ENCODE measurements at places on chromosomes 3 and 15.
A peak's percentile ranks its signal among the peaks of the same experiment; 100 is the strongest.

DNA sequence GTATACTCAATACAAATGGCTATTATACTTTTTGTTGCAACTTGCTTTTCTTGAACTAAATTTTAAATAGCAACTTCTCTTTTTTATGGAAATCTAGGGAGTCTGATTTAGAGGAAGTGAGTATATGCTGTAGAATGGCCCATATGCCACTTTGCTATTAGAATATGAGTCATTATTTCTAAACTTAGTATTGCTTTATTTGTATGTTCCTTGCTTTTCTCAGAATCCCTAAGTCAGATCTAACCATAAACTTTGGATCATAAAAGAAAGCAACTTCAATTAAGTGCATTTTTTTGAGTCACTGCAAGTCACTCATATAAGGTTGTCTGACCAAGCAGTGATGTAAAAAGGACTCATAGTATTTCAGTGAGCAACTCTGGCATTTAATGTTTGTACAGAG, 17.5 kb upstream of the SPTSSB start:
- no peak for DNase-seq

DNA sequence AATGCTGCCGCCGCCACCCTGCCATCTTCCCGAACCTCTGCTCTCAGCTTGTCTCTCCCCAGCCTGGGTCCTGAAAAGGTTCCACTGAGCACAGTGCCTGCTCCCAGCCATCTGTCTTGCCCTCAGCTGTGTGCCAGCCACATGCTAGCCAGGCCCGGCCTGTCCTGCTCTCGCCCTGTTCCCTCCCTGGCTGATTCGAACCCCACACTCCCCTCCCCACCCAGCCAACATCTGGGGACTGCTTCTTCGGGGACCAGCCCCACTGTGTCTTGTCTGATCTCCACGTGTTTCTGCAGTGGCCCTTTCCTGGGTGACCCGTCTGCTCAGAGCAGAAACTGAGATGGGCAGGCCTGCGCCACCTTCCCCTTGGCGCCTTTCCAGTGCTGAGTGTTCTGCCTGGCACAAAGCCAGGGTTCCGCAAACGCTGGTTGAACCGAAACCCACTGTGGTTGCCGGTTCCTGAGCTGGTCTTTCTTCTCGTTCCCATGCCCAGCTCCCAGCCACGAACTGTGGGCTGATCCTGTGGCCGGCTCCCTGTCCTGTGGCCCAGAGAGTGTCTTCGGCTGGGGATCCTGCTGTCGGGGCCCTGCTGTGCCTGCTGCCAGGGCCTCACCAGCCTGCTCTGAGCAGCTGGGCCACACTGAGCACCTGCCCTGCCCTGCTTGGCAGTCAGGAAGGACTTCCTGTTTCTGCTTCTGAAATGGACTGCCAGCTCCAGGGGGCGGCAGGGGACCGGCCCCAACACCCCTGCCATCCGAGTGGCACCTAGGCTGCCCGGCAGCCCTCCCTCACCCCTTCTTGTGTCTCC, 62.7 kb upstream of the KLF13 start:
- DNase-seq, result peak; percentile 61

- DNase-seq, result no peak
Observed at GRCh38 chr3:72938471-72939265, 50.8 kb downstream of the GXYLT2 start.

DNA sequence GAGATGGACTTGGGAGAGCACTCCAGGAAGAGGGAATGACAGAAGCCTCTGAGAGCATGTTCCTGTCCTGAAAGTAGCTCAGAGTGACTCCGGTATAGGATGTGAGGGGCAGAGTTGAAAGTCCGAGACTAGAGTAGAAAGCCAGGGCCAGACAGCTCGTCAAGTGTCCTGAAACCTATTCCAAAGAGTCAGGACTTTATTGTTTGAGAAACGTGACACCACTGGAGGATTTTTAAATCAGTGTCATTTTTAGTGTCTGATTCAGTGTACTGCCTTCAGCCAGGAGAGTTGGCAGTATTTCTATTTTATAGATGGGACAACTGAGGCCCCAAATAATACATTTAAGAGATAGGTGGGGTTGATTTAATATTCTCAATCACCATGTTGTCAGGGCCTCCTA, 1.6 kb upstream of the RBMS3 start:
- DNase-seq, result no peak

DNA sequence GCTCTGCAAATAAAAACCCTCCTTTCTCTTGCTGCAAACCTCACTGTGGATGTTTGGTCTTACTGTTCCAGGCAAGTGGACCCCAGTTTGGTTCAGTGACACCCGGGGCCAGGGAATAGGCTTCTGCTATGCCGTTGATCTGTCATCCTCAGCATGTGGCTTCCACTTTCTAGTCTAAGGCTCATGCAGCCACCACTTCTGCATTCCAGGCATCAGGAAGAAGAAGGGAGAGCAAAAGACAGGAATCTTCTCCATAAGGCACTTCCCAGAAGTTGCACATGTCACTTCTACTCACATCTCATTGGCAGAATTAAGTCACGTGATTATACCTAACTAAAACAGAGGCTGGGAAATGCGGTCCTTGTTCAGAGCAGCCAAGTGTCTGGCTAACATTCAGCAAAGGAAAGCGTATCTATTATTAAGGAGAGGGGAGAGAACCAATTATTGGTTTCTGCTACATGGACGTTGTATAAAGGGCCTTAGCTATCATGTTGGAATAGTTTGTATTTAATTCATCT, 173.6 kb upstream of the PFN2 start:
- DNase-seq, result no peak

- DNase-seq, result no peak
Observed at GRCh38 chr15:78098131-78098755, 5.9 kb downstream of the SH2D7 start.

DNA sequence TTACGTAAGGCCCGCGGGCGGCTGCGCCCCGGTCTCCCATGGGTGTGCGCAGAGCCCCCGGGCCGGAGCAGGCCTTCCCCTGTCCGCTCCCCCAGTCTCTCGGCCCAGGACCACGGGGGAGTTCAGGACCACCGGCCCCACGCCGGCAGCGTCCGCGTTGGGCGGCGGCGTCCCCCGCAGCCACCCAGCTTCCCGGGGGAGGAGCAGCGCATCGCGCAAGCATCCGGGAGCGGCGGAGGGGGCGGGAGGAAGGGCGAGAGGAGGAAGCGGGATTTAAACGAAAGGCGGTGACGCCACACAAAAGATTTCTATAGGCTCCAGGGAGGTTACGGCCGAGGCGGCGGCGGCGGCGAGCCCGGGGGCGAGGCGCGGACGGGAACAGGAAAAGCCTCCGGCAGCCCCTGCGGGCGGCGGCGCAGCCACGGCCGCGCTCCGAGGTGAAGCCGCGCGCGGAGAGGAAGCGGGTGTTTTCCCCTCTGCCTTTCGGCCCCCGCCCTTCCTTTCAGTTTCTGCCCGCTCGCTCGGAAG, at the start of gene TLNRD1:
TLNRD1 (plus strand) TSS at position 300 of the 528 bp plus-strand sequence. CDS start 1,349 bp downstream, outside the sequence.
- peak; percentile 68 for DNase-seq

DNA sequence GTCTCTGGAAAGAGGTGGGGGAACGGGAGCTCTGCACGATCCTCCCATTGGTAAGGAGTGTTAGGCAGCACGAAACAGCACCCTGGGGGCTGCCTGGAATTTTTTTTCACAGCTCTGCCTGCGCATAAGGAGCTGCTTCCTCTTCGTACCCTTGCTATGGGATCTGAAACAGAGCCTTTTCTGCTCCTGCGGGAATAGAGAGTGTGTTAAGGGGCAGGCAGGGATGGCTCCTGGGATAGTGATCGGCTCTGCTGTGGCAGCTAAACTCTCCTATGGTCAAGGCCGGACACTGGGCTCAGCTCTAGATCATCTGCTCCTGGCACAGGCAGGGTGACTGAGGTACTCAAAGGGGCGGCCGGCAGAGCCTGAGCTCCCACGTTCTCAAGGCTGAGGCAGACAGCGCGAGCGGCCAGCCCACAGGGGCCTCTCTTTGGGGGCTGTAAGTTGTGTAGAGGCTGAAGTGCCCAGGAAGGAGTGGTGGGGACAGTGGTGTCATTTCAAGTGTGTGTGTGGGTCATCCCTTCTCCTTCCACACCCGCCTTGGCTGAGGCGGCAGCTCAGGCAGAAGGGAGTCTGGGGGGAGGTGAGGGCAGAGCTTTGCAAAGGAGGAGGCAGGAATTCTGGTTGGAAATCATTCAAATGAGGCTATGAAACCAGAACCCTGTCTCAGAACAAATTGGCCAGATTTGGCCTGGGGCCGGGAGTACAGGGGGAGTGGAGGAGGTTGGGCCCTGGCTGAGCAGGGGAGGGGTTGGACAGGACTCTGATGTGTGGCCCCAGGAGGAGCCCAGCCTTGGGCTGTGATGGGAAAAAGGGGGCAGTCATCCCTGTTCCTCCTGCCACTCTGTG, 31.0 kb downstream of the EPHB3 start:
- no peak for DNase-seq

DNA sequence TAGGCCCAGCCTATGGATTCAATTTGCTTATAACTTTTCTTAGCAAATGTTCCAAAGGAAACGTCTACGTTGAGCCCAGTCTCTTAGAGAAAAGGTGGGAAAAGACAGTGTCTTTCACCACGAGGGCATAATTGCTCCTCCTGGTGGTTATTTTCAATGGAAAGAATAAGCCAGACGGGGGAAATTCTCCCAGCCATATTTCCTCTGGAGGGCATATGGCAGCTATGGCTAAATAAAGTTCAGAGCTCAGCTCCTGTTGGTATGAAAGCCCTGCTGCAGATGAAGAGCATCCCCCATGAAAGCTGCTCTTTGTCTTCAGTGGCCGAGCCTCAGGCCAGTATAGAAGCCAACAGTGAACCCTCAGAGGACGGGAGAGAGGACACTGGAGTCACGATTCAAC, 297.9 kb downstream of the RYR3 start:
- no peak for DNase-seq

DNA sequence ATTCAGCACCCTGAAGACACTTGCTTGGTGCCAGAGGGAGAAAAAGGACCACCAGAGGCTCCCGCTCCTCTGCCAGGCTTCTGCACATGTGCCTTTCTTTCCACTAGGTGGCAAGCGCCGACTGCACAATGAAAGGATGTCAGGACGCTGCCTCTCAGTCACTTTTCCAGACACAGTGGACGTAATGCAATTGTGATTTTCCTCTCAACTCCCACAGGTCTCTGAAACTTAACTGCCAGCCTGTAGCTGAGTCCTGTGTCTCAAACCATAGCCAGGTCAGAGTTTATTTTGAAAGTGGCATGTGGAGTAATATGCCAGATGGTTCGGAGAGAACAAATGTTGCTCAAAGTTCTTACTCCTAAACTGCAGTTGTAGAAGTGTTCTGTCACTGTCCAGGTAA, 162.9 kb downstream of the ITPR1 start:
- no peak for DNase-seq

- no peak for DNase-seq
Observed at GRCh38 chr3:170364965-170365364, 7.5 kb downstream of the SKIL start.

DNA sequence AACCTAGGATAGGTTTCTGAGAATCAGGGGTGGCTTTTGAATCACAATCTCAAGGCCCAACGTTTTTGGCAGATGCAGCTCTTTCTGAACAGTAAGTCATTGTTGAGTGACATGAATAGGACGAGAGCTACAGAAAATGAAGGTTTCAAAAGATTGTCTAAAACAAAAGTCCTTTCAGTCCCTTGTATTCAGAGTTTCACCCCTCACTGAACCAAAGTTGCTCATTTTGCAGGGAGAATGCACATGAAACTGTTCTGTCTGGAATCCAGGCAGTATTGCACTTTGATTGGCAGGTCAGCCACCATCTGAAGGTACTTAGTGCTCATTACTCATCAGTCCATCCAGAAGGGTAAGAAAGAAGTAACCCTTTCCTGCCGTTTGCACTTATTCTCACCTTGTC, 24.1 kb upstream of the RASGRP1 start:
- no peak for DNase-seq

- DNase-seq, result no peak
Observed at GRCh38 chr15:61840090-61840489, 220.2 kb downstream of the VPS13C start.

DNA sequence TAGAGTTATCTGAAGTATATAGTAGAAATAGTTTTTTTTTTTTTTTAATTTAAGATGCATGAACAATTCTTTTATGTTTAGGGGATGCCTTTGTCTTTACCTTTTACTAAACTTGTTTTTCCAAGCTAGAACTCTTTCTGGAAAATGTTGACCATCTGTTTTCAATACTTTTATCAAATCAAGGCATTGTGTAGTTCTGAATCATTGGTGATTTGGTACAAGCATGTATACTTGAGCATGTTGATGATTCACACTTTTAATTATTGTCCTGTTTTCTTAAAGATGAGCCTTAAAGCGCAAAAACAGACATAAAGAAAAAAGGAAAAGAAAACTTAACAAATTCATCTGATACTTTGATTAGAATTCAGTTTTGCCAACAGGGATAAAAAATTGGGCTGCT, 28.3 kb downstream of the PDCD6IP start:
- no peak for DNase-seq

DNA sequence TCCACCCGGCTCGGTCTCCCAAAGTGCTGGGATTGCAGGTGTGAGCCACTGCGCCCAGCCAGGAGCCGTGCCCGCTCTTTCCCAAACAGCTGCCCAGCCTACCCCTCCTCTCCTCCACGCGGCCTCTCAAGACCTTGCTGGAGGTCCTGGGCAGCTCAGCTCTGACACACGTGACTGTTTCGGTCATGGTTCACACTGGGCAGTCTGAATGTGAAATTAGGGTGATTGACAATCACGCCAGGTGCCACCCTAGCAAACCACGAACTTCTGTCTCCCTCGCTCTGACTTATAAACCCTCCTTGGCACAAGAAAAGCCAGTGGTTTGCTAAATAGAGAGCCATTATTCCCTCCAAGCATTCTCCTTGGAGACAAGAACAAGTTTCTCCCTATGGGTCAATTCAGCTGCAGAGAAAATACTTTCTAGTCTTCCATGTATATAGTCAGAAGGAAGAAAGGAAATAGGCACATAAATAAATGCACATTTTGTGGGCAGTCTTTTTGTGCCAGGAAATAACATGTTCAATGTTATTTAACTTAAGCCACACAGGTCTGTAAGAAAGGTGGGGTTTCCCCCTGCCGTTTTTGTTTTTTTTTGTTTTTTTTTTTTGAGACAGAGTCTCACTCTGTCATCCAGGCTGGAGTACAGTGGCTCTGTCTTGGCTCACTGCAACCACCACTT, 121.9 kb upstream of the MEF2A start:
- no peak for DNase-seq

GRCh38 chr3:196288141-196288460, 575 bp upstream of the PCYT1A start:
- no peak for DNase-seq

DNA sequence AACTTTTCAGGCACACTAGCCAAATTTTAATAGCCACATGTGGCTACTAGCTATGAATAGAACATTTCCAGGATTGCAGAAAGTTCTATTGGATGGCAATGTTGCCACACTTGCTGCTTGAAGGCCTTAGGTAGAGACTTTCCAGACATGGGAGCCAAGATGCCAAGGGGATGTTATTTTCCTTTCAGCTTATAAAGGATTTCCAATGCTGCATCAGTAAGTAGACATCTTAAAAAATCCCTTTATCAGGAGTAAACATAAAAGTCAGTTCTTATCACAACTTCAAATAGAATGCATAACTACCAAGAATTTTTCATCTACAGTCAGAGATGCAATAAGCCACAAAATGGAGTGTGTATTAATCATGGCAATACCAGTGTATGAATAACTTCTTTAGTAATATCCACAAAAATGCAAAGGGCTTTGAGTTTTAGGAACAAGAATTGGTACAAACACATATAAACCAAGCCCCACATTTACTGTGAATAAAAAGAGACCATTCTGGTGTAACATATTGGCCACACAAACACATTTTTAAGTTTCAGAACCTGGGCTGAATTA, 457.1 kb upstream of the ADAMTS9 start:
- no peak for DNase-seq
